ENCODE measurements at places on chromosomes 12 and 14.

DNA sequence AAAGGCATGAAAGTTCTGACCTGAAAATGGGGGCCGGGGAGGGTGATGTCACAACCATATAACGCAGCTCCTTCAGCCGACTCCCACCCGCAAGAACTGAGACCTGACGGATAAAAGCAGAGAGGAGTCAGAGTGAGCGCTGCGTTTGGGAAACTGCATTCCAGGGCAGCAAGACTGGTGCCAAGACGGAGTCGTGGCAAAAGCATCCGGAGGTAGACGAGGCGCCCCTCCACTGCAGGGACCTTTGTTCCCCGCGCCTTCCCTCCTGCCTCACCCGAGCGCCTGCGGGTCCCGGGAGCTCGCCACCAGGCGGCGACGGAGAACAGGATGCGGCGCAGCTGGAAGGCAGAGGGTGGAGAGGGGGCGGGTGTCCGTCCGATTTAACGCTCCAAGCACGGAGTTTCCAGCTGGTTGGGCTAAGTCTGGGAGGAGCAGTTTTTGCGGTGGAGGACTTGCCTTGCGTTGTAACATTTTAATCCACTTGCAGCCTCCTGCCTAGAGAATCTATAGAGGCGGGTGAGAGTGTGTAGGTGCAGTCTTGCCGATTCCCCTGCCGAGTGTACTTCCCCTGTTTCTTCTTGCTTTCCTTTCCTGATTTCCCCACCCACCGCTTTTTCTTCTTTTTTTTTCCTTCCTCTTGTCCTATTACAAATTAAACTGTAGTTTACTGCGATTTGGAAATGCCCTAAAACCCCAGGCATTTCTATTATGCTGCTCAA is 1.2 kb upstream of the CPNE8 start:
- DNase-seq = peak; percentile 46

- no peak for DNase-seq
Measured at GRCh38 chr14:105817971-105818711, 291.8 kb downstream of the TMEM121 start.

DNA sequence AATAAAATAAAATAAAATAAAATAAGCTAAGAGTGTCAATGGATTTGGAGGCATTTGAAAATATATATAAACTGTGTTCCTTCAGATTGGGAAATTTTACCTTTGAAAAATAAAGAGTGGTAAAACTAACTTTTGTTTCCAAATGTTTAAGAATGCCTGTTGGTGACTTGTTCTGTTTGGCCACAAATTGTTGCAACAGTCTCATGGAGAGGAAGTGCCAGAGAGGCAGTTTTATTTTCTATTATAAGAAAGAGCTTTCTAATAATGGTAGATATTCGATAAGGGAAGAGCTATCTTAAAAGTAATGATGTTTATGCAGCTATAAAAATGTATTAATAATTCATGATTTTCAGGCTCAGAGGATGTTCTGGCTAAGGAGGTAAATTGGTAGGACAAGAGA is 68.8 kb upstream of the MDGA2 start:
- no peak for DNase-seq

- DNase-seq = no peak
Measured at GRCh38 chr12:93851257-93851671, 174.1 kb downstream of the CRADD start.

GRCh38 chr12:91889059-91889458 is 256.6 kb downstream of the BTG1 start:
- DNase-seq = no peak

GRCh38 chr12:106267535-106267934 is 19.7 kb upstream of the CKAP4 start:
- no peak for DNase-seq

DNA sequence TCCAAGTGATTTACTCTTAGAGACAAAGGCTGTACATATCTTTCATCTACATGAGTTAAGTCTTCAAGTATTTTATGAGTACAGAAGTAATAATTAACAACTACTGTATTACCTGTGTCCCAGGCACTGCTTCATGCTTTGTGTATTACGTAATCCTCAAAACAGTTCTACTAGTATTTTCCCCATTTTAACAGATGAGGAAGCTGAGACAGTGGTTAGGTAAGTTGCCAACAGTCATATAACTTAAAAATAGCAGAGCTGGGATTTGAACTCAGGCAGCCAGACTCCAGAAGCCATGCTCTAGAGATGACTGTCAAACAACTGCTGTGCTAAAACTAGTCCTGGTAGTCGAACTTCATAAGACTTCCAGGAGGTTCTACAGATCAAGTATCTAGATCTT is 10.7 kb downstream of the TRMT5 start:
- DNase-seq = no peak

- DNase-seq = no peak
Measured at GRCh38 chr12:76341436-76342030, 6.7 kb downstream of the BBS10 start.

DNA sequence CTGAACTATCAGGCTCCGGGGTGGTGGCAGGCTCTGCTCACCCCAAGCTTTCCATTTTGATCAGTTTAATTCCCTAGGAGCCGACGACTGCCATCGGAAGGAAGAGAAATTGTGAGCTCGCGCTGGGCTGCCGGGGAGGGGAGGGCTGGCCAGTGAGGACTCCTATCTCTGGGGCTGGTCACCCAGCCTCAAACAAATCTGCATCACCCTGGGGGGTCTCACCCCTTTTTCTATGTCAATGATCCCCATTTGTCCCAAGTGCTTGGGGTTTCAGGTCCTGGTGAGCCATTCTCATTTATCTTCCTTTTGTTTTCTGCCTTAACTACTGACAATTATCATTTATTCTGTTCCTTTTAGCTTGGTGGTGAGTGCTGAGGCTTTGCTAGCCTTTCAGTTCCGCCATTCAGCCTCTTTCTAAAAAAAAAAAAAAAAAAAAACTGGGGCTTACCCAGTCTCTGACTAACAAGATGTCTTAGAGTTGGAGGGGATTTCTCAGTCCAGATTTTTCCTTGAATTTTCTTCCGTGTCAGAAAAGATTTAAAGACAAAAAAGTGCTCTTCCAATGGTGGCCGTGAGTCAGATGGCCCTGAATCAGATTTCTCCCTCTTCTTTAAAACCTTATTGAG is 22.8 kb upstream of the USP44 start:
- DNase-seq = no peak

DNA sequence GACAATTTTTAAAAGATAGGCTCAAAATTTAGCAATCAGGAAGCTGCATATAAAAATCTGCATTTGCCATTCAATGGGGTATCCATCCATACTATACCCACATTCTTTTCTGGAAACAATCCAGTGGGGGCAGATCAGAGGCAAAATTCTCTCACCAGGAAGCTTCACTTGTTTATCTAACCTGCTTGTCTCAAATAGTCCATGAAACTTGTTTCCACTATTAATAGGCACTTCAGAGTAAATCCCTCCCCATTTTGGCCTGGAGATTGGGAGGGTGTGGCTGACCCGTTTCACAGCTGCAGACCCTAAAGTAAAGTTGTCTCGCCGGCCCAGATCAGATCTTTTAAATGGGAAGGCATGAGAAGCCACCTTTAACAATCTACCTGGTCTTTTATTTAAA is 139.4 kb upstream of the CPNE8 start:
- no peak for DNase-seq

DNA sequence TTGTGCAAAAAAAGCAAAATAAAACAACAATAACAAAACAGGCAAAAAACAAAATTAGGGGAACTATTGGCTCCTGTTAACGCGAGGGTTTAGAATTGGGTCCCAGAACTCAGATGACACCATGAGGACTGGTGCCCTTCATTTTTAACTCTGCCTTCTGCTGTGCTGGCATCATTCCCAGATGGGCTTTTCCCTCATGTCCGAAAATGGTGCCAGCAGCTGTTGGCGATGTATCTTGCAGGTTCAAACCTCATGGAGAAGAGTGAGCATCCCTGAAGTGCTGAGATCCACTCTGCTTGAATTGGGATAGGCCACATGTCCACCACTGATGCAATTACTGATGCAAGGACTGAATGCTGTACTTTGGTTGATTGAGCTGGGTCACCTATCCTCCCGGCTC is 61.1 kb downstream of the MYRFL start:
- DNase-seq = no peak

- no peak for DNase-seq
Measured at GRCh38 chr14:76313852-76314251, 62.1 kb upstream of the ESRRB start.

DNA sequence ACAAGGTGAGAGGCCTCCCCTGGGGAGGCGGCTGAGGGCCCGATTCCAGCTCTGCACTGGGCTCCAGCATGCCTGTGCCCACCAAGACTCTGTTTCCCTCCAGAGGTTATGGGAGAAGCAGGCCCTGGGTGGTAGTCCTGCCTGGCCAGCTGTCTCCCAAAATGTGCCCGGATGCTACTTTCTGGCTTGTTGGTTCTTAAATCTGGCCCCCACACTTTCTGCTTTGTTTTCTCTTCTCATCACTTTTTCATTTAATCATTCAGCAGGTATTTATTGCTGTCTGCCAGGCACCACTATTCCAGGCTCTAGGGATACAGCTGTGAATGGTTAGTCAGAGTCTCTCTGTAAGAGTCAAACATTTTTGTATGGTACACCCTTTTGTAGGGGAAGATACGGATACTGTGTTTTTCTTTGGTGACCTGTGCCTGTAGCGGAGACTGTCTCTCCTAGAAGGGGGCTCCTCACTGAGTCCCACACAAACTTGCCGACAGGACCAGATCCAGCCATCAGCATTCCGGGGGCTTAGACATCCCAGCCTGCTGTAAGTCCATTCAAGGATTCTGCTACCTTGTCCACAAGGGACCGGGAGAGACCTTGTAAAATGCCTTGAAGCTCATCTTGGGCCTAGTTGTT is 3.8 kb downstream of the DHRS2 start:
- DNase-seq = no peak

DNA sequence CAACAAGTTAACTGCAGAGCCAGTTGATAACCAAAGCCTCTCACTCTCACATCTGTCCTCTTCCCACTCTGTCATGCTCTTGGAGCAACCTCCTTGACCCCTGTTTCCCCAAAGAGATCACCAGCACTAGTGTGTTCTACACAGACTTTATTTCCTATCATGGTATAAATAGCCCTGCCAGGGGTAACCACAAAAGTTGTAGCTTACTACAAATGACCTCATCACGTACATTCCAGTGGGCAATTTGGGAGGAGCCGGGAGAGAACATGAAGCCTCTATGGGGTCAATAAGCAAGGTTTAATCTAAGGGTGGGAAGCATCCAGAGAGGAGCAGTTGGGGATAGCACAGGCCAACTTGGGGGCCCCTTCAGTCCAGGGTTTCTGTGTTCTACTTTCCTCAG is 186.5 kb downstream of the KCNA5 start:
- DNase-seq = no peak

GRCh38 chr12:131333136-131333535 is 377.8 kb upstream of the SFSWAP start:
- DNase-seq = no peak

GRCh38 chr12:75985566-75985965 is 46.0 kb downstream of the PHLDA1 start:
- no peak for DNase-seq

GRCh38 chr12:81450920-81451739 is 308.0 kb downstream of the PPFIA2 start:
- no peak for DNase-seq

Data from activated CD4-positive, CD25-positive, alpha-beta regulatory T cell (primary cell).